ENCODE measurements at places on chromosomes 11 and 22.

DNA sequence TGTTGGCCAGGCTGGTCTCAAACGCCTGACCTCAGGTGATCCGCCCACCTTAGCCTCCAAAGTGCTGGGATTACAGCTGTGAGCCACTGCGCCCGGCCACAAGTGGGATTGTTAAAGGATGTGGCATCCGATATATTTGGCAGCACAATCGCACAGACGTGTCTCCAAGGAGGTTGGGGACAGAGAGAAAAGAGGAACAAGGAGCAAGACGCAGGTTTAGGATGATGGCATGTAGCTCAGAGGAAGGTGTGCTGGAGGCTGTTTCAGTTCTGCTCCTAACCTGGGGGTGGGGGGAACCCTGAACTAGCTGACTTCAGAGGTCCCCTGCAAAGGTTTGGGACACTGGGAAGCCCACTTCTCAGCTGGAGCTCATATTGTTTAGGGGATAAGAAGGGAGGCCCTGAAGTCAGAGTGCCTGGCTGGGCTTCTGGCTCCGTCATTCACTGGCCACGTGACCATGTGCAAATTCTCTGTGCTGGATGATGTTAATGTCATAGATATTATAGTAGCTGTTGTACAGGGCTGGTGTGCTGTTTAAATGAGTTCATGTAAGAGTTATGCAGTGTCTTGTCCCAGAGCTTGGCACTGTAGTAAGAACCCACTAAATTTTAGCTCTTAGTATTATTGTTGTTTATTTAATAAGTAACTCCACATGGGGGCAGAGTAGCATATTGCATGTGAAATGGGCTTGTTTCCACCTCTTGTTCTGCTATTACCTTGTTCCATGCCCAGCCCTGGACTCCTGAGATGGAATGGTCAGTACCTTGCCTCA lies 129.7 kb downstream of the ST3GAL4 start:
- peak; percentile 43 for DNase-seq

DNA sequence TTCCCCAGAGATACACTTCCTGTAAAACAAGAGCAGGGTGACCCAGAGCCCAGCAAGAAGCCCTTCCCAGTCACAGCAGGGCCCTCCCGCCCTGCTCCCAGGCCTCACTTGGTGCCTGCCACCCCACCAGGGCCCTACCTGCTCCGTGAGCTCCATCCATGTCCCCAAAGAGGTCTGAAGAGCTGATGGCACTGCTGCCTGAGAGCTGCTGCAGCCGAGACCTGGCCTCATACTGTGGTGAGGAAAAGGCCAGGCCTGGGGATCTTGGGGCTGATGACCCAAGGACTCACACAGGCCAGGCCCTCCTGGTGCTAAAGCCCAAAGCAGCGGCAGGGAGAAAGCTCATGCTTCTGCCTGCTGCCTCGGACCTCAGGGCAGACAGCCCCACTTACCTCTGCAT lies 10.3 kb downstream of the ARFGAP2 start:
- no peak for DNase-seq

GRCh38 chr11:47406896-47407745 lies 1.3 kb upstream of the SLC39A13 start:
- DNase-seq = no peak

DNA sequence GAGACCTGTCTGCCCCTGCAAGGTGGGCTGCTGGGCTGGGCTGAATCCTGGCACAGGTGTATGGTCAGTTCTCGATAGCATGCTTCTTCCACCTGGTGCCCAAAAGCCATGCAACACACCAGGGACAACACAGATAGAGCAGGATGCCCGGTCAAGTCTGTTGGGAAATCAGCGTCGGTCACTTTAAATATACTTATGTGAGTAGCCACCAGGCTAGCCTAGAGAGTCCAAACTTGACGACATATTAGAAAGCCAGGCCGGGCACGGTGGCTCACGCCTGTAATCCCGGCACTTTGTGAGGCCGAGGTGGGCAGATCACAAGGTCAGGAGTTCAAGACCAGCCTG lies 8.9 kb downstream of the C1QTNF6 start:
- no peak for DNase-seq

DNA sequence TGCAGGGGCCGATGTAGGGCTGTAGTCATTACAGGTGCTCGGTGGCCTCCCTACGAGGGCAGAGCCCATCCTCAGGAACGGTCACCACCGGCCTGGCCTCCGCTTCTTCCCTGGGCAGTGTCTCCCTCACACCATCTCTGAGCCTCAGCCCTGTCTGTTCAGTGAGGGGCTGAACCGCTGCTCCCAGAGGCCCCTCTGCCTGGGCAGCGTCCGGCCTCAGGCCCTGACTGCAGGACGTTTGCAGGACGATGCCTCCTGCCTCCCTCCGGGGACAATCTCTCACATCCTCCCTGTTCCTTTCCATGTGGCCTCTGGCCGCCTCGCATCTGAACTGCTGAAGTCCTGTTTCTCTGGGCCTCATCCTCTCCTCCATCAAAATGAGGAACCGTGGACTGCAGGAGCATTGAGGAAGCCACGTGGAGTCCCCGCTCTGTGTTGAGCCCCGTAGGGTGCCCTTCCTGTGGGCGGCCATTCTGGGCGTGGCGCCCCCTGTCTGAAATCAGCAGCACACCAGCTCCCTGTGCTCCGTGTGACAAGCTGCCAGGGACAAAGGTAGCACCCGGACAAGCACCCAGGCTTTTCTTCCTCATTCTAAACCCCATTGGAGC lies 933.5 kb downstream of the BRD1 start:
- DNase-seq = no peak

DNA sequence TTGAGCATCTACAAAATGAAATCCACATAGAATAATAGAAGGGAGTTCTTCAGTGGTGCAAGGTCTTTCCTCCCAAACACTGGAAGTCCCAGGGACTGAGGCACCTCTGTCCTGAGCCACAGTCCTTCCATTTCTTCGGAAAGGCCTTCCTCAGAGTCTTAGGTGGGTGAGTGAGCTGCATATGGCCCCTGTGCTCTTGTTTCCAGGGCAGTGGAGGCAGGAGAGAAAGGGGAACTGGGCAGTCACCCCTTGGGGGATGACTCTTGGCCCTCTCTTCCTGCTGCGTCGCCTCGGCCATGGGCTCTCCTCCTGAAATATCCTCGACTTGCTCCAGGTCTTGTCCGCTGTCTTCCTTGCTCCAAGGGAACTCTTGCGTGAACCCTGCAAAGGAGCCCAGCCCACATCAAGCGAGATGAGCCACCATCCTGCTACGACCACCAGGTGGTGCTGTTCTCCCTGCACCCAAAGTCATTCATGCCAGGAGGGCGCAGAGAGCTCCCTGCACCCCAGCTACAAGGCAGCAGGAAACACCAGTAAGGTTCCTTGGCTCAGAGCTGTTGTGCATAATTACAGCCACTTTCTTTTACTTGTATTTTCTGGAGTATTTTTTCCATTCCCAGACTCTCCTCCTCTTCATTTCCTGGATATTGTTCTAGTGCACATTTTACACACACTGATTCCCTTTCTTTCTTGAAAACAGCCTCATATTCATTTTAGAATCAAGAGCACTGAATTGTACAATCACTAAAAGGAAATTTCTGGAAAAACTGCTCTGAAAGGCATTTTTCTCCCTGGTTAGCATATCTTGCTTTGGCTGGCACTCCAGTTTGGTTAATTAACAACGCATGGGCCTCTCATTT lies 397.8 kb downstream of the OPCML start:
- no peak for DNase-seq

DNA sequence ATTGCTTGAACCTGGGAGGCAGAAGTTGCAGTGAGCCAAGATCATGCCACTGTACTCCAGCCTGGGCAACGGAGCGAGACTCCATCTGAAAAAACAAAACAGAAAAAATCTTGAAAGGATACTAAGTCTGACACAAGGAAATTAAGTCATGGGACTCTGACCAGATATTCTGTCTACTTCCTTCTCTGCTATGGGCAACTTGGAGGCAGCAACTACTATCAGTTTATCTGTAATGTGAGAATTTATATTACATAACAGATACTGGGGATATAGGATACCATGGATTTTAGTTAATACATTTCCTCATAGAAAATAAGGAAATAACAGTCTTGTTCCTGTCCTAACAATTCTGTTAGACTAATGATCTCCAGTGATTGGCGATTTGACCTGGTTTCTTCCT lies 1.6 kb upstream of the SGSM3 start:
- no peak for DNase-seq

- no peak for DNase-seq
These were observed 46.9 kb upstream of the TUB start for GRCh38 chr11:8034106-8034585.
